ENCODE measurements at places on chromosomes 12 and 14.

GRCh38 chr14:105999361-106000028 is 473.1 kb downstream of the TMEM121 start:
- DNase-seq: peak; percentile 31

DNA sequence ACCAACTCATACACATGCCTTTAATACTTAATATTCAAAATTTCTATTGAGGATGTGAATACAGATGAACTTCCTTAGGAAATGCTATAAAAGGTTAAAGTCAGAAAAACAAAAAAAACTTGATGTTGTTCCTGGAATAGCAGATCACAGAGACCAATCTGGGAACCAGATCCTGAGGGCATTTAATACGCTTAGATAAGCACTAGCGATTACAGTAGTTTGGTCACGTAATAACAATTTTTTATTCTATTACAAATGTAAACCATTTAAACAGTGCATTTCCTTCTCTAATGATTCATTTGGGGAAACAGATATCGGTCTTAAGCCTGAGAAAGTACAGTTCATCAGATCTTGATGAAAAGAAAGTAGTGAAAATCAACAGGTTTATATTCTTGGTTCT is 30.8 kb upstream of the ABCC9 start:
- no peak for DNase-seq

DNA sequence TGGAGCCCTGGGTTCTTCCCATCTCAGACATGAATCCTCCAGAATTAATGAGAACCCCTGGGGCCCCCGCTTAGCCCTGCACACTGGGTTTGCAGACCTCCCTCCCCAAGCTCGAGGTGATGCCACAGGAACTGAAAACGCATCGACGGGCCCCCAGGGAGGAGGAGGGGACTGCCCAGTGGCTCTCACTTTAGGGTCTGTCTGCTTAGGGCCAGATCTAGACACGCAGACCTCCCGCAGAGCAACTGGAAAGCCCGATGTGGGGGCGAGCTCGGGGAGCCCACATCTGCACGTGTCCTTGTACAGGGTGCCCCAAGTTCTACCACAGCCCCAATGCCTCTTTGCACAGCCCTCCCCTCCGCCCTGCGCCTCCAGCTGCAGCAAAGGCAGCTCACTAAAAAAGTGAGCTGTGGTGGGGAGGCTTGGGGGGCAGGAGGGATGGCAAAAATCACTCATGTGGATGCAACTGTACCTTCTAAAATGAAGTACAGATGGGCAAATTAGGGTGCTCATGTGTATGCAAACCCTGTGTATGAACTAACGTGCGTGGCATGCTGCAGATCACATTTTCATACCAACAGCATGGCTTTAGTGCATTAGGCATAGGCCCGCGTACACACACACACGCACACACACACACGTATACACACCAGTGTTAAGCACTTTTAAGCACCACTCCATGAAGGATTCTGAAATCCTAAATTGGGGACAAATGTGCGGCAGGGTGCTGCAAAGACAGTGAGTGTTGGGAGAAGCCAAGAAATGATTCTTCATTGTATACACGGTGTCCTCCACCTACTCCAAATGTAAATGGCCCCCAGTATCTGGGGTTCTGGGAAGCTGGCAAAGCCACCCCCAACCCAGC is 99.9 kb upstream of the MAP1LC3B2 start:
- DNase-seq: no peak

DNA sequence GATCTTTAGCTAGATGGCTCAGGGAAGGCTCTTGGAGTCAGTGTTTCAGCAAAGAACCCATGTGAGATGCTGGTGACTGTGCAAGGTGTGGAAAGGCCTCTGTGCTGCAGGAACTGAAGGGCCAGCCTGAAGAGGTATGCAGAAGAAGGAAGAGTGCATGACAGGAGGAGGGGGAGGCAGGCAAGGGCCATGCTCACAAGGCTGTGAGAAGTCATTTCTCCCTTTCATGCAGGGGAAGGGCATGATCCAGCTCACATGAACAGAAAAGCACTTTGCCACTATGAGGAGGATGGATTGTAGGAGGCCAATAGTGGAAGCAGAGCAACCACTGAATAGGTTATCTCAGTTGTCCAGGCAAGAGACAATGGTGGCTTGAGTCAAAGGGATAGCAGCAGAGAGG is 83.7 kb downstream of the SSPN start:
- no peak for DNase-seq

- no peak for DNase-seq
Measured at GRCh38 chr12:131605304-131605829, 105.5 kb upstream of the SFSWAP start.

GRCh38 chr12:4987076-4988046 is 56.3 kb upstream of the KCNA5 start:
- DNase-seq: no peak

- peak; percentile 79 for DNase-seq
Measured at GRCh38 chr12:57461276-57461916, 1.8 kb downstream of the GLI1 start.

GRCh38 chr12:115020091-115020490 is 336.1 kb upstream of the TBX3 start:
- no peak for DNase-seq

All from RKO (cell line).